ENCODE measurements at places on chromosomes 2 and 18.
A peak's percentile ranks its signal among the peaks of the same experiment; 100 is the strongest.

DNA sequence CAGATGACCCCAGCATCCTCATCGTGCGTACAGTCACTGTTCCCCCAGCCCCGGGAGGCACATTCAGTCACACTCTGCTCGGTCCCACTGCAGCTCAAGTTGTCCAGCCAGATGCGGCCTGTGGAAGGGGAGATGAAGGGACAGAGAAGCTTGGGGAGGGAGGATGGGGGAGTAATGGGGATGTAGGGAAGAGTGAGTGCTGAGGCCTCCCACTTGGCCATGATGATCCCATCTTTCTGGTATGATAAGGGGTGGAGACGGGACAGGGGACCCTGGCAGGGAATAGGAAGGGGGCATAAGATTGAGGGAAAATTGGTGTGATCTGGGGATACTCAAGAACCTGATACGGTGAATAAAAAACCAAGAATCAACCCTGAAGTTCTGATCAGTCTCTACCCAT lies 3.5 kb downstream of the LOXL3 start:
- no peak for DNase-seq

DNA sequence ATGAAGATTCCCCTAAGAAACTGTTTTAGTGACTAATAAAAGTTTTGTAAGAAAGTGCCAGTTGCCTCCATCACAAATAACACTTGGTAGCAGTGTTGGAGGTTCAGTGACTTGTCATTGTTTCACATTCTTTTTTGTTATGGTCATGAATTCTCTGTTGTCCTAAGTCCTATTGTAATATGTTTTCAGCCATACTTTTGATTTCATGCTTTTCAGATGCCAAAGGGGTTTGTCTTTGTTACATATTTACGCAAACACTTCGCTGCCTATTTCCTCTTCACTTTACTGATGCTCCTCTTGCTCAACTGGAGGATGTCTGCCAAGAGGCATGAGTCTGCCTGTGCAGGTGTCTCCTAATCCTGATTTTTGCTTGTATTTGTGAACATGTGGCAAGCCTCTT lies 66.6 kb downstream of the PHLPP1 start:
- DNase-seq = no peak

DNA sequence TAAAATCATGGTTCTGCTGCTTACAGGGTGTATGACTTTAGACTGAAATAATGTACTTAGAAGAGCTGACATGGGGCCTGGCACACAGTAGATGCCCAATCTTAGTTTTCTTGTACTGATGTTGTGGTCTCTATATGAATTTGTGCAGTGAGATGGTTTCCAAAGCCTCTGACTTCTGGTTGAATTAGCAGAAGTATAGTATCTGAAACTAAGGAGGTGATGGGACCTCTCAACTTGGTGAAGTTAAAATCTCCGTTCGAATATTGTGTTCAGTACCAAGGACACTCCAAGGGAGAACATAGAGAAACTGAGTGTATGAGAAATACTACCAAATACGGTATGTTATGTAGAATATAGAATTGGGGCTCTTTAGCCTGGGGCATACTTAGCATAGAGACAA lies 120.9 kb downstream of the ANTXR1 start:
- DNase-seq = no peak

GRCh38 chr2:28488083-28488830 lies 7.6 kb upstream of the PLB1 start:
- DNase-seq = no peak

- peak; percentile 49 for DNase-seq
These were observed 18.4 kb upstream of the CPO start for GRCh38 chr2:206920951-206921350.

DNA sequence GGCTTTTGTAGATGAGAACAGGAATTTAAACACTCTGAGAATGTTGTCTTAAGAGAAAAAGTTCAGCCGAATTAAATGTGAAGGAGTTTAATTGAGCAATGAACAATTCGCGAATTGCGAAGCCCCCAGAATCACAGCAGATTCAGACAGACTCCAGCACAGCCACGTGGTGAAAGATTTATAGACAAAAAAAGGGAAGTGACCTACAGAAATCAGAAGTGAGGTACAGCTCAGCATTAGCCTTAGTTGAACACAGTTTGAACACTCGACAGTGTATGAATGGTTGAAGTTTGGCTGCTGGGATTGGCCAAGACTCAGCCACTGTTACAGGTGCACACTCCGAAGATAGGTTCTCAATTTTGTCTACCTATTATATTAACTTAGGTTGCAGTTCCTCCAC lies 264.0 kb upstream of the CHST9 start:
- DNase-seq = no peak

DNA sequence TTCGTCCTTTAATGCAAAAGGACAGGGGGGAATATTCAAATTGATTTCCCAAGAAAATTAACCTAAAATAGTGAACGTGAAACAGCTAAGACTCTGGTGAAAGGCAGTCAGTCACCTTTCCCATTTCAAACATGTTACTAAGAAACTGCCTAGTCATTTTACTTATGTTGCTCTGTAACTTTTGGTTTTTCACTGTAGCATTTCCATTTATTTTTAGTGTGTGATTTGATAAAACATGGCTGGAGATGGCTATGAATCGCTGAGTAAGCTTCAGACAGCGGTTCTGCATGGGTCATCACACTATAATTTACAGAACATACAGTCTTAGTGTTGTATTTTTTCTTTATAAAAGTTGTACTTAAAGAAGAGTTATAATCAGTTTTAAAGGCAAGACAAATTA lies 16.0 kb upstream of the KIDINS220 start:
- DNase-seq = no peak

DNA sequence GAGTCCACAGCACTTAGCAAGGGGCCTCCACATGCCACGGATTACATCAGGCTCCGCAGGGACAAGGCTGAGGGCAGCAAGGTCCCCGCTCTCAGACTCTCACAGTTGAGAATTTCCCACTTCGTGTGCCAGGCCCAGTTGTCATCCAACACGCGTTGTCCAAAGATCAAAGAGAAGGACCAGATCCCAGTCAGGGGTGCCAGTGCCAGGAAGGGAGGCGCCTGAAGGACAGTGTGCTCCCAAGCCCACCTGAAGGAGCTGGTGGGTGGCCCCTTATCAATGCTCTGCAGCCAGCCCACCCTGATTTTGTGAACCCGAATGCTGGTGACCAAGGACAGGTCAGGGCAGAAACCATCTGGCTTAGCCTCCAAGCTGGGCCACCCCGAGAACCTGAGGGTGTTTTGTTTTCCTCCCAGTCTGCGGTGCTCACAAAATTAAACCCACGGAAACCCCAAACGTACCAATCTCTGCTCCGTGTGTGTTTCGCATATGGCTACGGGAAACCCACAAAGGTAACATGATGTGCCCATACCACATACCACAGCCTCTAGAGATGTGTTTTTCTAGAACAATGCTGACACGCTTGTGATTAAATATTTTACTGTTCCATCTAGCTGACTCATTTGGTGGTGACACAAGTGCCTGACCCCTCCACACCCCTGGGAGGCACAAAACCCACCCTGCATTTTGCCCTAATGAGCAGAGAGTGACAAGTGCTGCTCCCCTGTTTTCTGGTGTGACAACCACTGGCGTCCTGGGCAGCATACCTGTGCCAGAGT lies 24.5 kb downstream of the CRACDL start:
- DNase-seq = no peak

- no peak for DNase-seq
These were observed 34.9 kb upstream of the AFTPH start for GRCh38 chr2:64489081-64489751.

- no peak for DNase-seq
These were observed 27.5 kb downstream of the TMEM18 start for GRCh38 chr2:649426-650342.

GRCh38 chr2:6833300-6833604 lies 32.5 kb downstream of the CMPK2 start:
- no peak for DNase-seq

GRCh38 chr2:81304154-81304830 lies 999.7 kb upstream of the LRRTM1 start:
- no peak for DNase-seq

DNA sequence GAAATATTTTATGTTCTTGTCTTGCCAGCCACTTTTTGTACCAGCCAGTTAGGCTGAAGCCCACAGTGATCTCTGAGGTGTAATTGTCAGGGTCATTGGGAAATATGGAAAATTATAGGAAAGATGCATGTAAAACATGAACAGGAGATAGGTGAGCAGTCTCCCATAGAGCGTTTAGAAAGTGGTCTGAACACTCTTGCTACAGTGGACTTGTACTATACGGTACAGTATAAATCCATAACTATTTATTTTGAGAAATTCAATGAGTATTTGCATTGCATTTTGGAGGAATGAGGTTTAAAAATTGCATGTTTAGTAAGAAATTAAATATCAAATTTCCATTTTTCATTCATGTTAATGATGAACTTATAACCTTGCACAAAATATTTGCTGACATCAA lies 20.8 kb upstream of the MAP4K4 start:
- no peak for DNase-seq

- DNase-seq = peak; percentile 100
These were observed 21.7 kb downstream of the LBH start for GRCh38 chr2:30252723-30253701.

GRCh38 chr2:138521821-138522220 lies 20.3 kb downstream of the SPOPL start:
- DNase-seq = no peak

- DNase-seq = peak; percentile 68
These were observed 6.1 kb downstream of the INO80C start for GRCh38 chr18:35491700-35492077.

- no peak for DNase-seq
These were observed 232.3 kb downstream of the DCC start for GRCh38 chr18:52572036-52573000.

GRCh38 chr18:58565021-58565420 lies 63.9 kb downstream of the ALPK2 start:
- DNase-seq = no peak

DNA sequence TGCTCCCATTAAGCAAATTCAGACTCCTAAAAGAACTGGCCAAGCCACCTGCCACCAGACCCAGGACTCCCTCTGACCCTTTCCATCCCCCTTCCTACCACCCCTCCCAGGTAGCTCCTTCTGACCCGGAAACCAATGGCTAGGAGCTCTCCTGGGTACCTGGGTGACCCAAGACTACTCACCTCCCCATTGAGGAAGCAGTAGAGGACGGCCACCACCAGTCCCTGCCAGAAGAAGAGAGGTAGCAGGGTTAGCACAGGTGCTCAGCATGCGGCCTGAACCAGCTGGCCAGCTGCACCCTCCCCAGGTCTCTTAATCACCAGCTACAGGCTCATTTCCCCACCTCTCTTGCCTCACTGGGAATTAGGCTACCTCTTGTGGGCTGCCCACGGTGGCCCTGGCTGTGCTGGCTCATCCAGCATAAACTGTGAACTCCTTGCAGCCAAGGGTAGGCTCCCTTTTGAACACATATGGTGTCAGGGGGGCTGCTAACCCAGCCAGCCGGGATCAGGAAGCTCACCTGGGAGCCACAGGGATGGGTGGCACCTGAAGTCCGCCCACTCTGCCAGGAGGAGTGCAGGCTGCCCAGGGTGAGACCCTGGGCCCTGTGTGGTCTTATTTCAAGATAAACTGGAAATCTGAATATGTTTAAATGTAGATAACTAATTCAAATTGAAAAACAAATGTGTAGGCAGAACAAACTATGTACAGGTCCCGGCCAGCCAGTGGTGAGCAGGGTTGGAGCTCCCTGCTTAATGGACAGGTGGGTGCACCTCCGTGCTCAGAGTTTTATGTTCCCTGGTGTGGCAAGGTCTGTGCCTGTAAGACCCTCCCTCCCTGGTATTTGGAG lies 9.9 kb downstream of the TMEM37 start:
- DNase-seq = no peak

DNA sequence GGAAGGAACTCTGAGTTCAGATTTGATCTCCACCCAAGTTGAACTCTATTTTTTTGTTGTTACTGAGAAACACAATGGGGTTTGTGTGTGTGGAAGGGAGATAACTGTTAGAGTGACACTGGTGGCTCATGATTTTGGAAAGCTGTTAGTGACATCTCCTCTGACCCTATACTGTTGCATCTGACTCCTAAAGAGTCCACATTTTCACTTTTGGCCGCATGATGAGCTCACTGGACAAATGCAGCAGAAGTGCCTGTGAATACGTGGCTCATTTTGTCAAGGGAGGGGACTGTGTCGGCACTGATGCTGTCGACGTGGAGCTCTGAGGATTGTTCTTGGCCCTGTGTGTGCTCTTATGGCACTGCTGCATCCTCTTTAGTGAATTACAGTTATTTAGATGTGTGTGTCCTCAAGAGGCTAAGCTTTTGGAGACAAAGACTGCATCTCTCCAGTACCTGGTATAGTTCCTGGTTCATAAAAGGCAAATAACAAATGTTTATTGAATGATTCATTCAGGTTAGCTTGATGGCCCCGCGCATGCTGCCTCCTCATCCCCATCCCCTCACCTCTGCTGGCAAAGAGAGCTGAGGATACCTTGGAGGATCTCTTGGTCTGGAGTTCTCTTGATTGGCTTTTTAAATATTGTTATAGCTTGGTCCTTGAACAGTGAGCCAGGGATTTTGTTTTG lies 135.4 kb downstream of the PHLPP1 start:
- DNase-seq = peak; percentile 77

DNA sequence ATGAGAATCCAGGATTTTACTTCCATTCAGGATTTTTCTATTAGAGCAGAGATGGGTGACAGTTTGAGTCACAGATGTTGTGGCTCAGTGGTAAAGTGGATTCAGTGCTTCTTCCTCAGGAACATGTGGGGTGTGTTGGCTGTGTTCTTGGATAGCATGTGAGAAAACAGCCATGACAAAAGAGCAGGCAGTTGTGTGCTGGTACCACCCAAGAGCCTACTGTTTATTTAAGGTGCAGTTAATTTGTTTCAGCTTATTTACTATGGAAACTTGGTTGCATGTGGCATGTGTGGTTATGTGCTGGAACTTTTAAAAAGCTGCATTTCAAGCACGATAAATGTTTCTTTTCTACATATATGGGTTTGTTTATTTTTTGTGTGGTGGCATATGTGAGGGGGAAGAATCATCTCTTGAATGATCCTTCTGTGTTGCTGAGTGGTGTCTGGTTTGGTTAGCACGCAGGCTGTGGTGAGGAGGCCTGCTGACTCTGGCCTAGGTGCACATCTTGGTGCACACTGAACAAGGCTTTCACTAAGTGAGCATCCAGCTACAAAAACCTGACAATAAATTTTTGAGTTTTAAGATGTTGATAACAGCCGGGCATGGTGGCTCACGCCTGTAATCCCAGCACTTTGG lies 67.3 kb downstream of the SPTBN1 start:
- DNase-seq = no peak

- DNase-seq = no peak
These were observed 46.1 kb downstream of the SOWAHC start for GRCh38 chr2:109660046-109660860.

- no peak for DNase-seq
These were observed 2071.3 kb upstream of the CELF4 start for GRCh38 chr18:39636931-39637330.

DNA sequence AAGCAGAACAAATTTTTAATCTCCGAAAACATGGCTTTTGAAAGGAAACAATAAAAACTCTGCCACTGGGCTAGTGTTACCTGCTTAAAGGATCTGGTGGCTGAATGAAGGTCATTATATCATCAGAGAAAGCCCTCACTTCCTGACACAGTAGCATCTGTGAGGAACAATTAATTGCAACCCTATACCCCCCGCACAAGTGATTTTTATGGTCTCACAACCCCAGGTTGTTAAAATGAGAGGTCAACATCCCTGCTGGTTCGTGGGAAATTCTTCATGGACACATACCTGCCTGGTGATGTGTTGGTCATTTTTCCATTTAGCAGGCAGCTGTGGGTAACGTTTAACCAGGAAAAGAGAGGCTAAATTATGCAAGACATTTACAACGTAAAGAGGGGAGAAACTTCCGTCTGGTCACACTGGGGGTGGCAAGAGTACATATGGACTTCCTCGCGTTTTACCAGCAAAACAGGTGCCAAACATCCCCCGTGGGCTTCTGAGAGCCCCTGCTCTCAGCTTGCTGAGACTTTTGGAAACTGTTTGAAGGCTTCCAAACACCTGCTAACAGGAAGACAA lies 29.2 kb downstream of the NIFK start:
- DNase-seq = no peak

All from erythroblast (primary cell).